Activated naive CD4-positive, alpha-beta T cell (primary cell): ENCODE measurements at places on chromosomes 1 and 21.

- no peak for DNase-seq
These were observed 4.5 kb upstream of the ZZZ3 start for GRCh38 chr1:77686796-77687518.

DNA sequence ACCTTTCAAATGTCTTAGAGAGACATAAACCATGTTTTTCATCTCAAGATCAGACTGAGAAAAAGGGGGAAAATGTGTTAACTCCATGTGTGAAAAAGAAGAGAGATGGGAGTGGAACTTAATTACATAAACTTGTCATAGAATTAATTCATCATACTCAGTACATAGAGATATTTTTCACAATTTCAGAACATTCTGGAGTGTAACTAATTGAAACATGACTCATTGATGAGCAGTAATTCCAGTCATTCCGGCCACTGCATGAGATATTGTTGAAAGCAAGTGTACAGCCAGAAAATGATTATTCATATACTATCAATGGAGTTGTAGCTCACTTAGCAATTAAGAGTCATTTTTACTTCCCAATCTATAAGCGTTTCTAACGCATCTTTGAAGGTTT lies 739.3 kb downstream of the LTN1 start:
- DNase-seq: no peak

GRCh38 chr21:26842300-26842699 lies 2.9 kb downstream of the ADAMTS1 start:
- DNase-seq: no peak

DNA sequence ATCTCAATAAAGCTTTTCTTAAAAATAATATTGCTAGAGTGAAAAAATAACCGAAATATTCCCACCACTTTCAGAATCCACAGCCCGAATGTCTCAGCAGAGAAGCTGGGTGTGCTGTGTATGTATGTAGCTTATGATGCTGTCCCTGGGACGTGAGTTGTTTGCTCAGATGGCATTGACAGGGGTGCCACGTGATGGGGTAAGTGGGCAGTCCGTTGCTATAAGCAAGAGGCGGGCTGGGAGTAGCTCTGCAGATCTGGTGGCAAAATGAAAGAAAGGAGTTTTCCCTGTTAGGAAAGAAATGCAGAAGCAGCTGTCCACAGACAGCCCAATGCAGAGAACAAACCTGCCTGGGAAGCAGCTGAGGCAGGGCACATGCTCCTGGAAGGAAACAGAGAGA lies 3.8 kb upstream of the FAM20B start:
- DNase-seq: no peak

- no peak for DNase-seq
These were observed 463.5 kb downstream of the SMYD3 start for GRCh38 chr1:246043556-246043955.

DNA sequence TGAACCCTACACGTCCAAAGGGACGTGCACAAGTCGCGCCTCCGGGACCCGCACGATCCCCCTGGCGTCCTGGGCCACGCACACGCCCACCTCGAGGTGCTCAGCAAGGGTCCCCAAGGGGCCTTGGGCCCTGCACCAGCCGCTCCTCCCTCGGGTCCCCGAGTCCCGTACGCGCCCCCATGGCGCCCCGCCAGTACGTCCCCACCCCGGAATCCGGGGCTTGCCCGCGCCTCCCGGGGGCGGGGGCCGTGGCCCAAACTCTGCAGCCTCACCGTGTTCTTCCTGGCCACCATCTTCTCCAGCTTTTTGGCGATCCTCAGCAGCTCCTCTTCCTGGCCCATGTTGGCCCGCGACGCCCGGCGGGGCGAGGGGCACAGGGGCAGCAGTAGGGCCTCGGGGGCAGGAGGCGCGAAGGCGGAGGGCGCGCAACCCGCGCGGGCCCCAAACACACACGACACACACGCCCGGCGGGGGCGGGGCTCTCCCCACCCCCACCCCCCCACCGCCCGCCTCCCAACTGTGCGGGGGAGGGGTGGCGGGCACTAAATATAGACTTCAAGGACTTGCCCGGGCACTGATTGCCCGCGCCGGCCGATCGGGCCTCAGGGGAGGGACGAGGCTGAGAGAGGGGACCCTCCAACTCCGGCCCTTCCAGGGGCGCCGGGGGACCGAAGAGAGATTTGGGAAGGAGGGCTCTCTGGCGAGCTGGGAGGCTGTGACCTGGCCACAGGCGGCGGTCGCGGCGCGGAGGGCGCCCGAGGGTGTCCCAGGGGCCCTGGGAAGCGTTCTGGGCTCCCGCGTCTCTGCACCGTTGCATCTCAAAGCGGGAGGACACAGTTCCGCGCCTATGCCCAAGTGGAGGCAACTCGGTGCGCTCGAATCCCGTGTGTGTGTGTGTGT lies at the start of gene TCEA3:
Gene TCEA3 (minus strand): TSS at position 456 of the 900 bp plus-strand sequence. CDS start 115 bp downstream, at position 341.
- peak; percentile 37 for DNase-seq

DNA sequence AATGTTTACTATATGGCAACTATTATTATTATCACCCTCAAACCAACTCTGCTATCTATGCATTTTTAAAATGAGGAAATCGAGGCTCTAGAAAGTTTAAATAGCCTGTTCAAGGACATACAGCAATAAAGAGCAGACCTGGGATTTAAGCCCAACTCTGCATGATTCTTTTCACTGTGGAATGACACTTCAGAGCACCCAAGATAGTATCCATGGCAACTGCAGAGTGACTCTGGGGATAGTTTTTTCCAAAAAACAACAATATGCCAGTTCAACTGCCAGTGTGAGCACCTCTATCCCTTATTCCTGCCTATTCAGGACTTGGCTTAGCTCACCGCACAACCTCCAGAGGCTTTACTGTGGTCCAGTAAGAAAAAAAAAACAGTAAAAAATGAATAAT lies 293.9 kb downstream of the BRINP2 start:
- DNase-seq: no peak

GRCh38 chr21:35988416-35989137 lies 71.7 kb downstream of the SETD4 start:
- no peak for DNase-seq

DNA sequence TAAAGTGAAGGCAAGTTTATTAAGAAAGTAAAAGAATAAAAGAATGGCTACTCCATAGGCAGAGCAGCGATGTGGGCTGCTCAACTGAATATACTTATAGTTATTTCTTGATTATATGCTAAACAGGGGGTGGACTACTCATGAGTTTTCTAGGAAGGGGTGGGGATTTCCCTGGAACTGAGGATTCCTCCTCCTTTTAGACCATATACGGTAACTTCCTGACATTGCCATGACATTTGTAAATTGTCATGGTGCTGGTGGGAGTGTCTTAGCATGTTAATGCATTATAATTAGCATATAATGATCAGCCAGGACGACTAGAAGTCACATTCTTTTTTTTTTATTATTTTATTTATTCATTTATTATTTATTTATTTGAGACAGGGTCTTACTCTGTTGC lies 46.4 kb upstream of the BARHL2 start:
- no peak for DNase-seq

- DNase-seq: no peak
These were observed 40.8 kb upstream of the POFUT2 start for GRCh38 chr21:45328198-45329091.

GRCh38 chr1:160539684-160539989 lies 16.6 kb upstream of the SLAMF6 start:
- DNase-seq: no peak

GRCh38 chr1:183656355-183656754 lies 3.2 kb upstream of the APOBEC4 start:
- no peak for DNase-seq

GRCh38 chr21:20997636-20998455 lies at the start of gene NCAM2:
Gene NCAM2, plus strand, starts transcription at chr21:20998409.
- peak; percentile 68 for DNase-seq

- no peak for DNase-seq
These were observed 20.9 kb upstream of the RAB4A start for GRCh38 chr1:229249854-229250644.

DNA sequence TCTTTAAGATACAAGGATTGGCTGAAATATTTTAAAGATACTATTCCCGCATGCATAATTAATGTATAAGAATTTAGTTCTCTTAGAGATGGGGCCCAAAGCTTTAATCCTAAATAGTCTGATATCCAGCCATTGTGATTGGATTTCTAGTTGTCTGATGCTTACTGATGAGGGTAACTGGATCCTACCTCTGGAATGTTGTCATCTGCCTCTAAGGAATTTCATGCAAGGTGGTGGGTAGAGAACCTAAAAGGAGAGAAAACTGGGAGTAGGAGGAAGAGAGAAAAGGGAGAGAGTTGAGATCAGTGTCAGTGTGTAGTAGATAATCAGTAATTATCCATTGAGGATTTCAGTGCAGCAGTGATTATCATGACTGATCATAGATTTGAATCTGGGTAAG lies 295.5 kb downstream of the KCNT2 start:
- no peak for DNase-seq

DNA sequence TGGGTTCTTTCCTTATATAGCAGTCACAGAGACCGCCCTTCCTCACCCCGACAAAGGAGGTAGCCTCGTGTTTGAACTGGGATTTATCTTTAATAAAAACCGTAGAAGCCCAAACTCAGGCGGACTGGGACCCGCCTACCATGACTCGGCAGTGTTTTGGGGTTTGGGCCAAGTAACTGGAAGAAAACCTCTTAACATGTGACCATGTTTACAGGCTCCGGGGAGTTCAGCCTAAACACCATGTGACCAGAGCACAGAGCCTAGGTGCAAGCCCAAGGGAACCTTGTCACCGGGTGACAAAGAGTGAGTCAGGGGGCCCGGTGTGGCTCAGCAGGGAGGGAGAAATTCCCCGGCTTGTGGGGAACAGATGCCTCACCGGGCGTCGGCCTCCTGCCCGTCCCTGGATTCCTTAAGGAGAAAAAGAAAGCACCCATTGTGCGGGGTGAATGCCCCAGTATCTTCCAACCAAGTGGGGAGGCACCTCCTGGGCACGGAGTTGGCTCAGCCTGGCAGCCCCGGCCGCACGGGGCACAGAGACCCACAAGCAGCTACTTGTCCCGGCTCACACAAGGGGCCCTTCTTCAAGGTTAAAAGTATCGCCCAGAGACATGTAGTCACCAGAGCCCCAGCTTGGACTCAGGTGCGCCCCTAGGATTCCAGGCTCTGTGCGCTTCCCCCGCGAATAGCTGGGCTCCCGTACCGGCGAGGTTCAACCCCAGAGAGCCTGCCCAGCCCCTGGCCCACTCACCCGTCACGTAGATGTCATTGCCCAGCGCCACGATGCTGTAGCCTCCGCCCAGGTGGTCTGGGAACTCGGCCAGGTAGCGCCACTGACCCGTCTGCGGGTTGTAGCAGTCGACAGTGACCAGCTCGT lies 1.4 kb downstream of the KLHL21 start:
- peak; percentile 56 for DNase-seq

GRCh38 chr1:10833630-10834557 lies 37.4 kb upstream of the CASZ1 start:
- DNase-seq: no peak
